ENCODE measurements at places on chromosomes 5 and 9.

- DNase-seq = no peak
Observed at GRCh38 chr5:17761326-17761725, 127.1 kb downstream of the TAF11L14 start.

GRCh38 chr5:93941897-93942296, 200.5 kb upstream of the POU5F2 start:
- peak; percentile 15 for DNase-seq

DNA sequence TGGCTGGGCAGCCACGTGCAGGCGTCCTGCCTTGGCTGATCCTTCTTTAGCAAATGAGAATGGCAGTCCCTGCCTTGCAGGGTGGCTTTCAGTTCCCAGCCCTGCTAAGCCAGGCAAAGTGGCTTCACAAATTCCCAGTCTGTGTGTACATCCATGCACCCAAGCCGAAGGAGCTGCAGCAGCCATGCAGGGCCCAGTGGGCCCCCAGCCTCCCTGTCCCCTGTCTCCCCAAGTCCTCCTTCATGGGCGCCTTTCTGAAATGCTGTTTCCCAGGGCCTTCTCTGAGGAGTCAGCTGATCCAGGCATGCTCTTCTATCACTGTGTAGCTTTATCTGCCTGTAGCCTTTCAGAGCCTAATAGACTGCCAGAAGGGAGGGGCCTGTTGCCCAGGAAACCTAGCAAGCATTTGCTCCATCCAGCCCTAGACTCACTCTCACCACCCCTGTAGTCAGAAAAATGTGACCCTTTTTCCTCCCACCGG, 47.4 kb upstream of the SHC3 start:
- peak; percentile 82 for DNase-seq

DNA sequence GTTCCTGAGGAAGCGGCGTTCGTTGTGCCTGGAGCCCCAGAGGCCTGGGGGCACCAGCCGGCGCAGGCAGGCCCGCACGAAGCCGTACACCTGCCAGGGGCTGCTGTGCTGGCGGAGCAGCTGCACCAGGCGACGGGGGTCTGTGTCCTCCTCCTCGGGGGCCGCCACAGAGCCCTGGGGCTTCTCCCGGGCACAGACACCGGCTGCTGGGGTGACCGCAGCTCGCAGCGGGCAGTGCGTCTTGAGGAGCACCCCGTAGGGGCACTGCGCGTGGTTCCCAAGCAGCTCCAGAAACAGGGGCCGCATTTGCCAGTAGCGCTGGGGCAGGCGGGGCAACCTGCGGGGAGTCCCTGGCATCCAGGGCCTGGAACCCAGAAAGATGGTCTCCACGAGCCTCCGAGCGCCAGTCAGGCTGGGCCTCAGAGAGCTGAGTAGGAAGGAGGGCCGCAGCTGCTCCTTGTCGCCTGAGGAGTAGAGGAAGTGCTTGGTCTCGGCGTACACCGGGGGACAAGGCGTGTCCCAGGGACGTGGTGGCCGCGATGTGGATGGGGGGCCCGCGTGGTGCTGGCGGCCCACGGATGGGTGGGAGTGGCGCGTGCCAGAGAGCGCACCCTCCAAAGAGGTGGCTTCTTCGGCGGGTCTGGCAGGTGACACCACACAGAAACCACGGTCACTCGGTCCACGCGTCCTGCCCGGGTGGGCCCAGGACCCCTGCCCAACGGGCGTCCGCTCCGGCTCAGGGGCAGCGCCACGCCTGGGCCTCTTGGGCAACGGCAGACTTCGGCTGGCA, 1.3 kb downstream of the TERT start:
- DNase-seq = no peak

DNA sequence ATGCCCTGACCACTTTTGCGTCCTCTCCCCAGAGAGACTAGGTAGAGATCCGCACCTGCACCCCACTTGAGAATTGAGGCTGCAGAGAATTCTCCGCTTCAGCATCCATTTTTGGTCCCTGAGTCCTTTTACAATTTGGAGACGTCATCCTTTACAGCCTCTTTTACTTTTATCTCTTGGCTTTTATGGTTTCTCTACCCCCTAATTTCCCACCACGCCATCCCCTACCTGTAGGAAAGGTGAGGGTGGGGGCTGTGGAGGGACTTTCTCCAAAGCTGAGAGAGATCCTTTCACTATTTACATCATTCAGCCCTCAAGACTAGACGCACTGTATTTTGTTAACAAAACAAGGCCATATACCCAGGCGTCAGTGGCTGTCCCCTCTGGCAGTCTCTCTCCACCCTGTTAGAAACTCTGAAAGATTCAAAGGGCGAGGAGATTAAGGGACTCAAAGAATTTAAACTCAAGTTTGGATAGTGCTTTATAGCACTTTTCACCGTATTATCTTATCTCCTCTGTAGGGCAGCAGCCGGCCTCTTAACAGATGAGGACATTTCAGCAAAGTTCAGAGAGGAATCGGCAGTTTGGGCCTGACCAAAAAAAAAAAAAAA, 1.7 kb downstream of the MSX2 start:
- peak; percentile 33 for DNase-seq

GRCh38 chr5:173673295-173674101, 57.0 kb upstream of the BOD1 start:
- DNase-seq = no peak

- DNase-seq = no peak
Observed at GRCh38 chr9:18480662-18481093, 6.7 kb downstream of the ADAMTSL1 start.

DNA sequence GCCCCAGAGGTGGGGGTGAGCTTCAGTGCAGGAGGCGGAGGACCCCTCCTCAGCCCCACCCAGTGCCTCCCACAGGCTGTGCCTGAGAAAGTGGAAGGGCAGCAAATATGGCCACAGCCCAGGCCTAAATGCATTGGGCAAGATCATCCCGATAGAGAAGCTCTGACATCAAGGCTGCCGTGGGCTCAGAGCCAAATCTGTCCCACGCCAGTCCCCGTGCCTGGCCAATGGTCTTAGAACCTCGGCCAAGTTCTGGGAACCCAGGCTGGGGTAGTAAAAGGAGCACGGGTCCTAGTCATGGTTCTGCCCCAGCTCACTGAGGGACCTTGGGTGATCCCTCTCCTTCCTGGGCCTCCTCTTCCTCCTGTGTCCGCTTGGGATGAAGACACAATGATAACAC, 27.7 kb upstream of the TNIP1 start:
- no peak for DNase-seq

GRCh38 chr5:58015175-58015574, 444.7 kb downstream of the PLK2 start:
- DNase-seq = no peak

- DNase-seq = no peak
Observed at GRCh38 chr9:33092634-33093033, 16.2 kb upstream of the SMU1 start.

DNA sequence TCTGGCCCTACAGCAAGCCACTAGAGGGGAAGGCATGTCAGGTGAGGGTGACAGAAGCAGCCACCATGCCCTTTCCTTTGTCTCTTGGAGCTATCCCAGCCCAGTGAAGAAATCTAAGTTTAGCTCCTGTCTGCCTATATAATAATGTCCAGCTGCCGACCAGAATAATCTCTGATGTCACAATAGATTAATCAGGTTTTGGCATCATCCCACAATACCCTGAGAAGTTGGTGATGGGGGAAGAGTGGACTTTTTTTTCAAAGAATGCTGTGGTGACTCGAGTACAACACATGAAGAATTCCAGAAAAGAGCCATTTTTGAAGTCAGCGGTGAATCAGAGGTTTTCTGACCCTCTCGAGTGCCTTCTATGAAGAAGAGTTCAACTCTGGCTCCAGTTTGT, 1.7 kb upstream of the TSLP start:
- no peak for DNase-seq

- DNase-seq = no peak
Observed at GRCh38 chr9:81532251-81532650, 157.1 kb downstream of the TLE1 start.

DNA sequence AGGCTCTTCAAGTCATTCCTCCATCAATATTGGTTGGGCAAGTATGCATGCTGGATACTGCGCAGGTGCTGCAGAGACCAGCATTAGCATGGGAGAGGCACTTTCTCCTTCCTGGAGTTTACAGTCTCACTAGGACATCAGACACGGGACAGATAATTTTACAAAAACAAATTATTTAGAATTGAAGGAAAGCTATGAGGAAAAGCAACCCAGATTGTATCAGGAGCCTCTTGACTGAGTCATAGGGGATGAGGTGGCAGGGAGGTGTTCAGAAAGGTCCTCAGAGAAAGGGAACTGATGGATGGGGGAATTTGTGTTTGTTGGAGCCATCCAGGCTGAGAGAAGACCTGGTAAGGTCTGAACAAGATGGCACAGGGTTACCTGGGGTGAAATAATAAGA, 24.5 kb upstream of the RAB14 start:
- DNase-seq = no peak

- DNase-seq = no peak
Observed at GRCh38 chr5:27773166-27773565, 734.8 kb upstream of the CDH9 start.

DNA sequence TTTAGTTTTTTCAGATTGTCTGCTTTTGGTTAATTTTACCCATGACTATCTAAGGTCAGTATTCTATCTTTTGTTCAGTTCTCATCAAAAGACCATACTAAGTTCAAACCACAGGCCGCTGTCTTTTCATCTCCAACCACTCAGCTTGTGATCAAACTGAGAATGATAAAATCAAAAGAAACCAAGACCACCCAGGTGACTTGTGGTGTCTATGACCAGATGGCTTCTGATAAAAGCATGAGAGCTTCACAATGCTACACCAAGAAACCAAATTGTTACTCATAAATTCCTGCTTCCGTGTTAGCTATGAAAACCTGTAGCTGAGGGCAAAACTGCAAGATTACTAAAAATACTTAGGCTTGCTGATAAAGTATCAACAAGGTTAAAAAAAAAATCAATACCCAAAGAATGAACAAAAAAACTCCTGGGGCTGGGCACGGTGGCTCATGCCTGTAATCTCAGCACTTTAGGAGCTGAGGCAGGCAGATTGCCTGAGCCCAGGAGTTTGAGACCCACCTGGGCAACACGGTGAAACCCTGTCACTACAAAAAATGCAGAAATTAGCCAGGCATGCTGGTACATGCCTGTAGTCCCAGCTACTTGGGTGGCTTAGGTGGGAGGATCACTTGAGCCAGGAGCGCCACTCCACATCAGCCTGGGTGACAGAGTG, 25.8 kb upstream of the GPX8 start:
- no peak for DNase-seq

DNA sequence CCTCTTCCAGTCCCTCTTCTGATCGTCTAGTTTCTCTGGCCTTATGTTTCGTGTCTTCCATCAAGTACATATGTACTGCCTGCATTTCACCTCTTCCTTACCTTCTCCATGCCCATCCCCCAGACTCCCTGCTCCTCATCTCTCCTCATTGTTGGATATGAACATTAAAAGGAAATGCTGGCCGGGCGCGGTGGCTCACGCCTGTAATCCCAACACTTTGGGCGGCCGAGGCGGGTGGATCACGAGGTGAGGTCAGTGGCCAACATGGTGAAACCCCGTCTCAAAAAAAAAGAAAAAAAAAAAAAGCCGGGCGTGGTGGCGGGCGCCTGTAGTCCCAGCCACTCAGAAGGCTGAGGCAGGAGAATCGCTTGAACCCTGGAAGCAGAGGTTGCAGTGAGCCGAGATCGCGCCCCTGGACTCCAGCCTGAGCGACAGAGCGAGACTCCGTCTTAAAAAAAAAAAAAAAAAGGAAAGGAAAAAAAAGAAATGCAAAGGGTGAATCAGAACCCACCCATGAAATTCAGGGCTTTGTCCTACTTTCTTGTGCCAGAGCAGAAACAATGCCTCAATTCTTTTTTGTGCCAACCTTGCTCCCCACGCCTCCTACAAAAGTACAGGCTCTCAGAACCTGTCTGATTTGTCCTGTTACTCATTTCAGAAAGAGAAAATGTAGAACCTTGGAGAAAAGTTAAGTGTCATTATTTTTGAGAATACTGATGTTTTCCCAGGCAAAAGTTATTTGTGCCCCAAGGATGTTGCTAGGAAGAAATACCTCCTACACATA, 1.5 kb upstream of the ZFR start:
- DNase-seq = no peak

GRCh38 chr5:56800186-56800585, 15.2 kb upstream of the MAP3K1 start:
- no peak for DNase-seq

DNA sequence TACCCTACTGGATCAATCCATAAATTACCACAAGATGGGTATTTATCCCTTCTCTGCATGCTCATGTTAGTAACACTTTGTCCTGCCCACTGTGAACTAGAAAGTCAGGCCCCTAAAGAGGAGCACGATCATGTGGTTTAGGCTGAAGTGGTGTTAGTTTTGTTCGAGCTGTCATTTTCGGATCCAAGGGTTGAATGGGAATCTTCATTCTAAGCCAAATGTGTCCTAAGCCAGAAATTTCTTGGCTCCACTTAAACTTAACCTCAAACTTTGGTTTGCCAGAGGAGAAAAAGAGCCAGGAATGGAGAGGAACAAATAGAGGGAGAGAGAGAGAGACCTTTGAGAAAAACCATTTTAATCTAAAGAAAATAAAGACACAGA, 837.7 kb upstream of the ZNF608 start:
- no peak for DNase-seq

- DNase-seq = no peak
Observed at GRCh38 chr5:136506131-136506530, 140.8 kb upstream of the TRPC7 start.

DNA sequence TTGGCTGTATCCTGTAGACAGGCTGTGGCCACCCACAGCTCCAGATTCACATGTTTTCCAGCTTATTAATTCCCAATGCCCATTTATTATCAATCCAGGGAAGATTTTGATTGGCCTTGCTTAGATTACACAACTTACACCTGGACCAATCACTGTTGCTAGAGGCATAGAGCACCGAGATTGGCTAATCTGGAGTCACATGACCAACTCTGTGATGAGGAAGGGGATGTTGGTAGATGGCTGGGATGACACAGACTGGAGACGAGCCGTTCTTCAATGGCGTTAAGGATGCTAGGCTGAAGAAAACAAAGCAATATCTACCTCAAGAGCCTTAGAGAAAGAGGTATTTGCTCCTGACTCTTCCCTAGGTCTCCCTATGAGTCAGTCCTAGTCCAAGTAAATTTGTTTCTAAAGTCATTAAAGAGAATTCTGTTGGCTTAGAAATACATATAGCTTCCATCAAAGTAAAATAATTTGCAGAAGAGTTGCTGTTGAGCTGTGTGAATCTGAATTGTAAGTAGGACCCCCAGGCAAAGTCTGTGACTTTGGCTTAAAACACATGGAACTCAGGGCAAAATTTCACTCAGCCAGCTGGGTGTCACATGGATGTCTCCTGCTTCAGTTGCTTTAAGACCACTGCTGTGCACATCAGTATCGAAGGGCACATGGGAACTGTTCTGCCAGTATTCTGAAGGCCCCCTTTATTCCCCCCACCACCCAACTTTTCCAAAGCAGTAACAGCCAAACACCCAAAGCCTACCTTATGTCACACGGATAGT, 326.4 kb upstream of the KLF4 start:
- DNase-seq = no peak

GRCh38 chr9:78298046-78298765, 1.3 kb downstream of the PSAT1 start:
- no peak for DNase-seq
